Brain (organoid and tissue), 16 donors: ENCODE measurements at places on chromosomes 7 and 10. TPM values are rescaled to one million over a fixed set of nuclear protein-coding genes. Genes with fewer than 3 reads are reported as not detected.

The UCN3 gene
- polyA plus RNA-seq: 19.8 TPM

The TDRD1 gene
- not detected for polyA plus RNA-seq

The RTKN2 gene
- 1.6 TPM for polyA plus RNA-seq

The USP6NL gene
- 8.7 TPM for polyA plus RNA-seq

The HYAL4 gene
- not detected for polyA plus RNA-seq

The SUN1 gene
- polyA plus RNA-seq: 128 TPM

The ACTA2 gene
- 65.7 TPM for polyA plus RNA-seq

The RBP3 gene
- not detected for polyA plus RNA-seq

The ADIRF gene
- 84.5 TPM for polyA plus RNA-seq

The HOXA3 gene
- 2.0 TPM for polyA plus RNA-seq

The PRSS2 gene
- polyA plus RNA-seq: not detected

The CTBP2 gene
- polyA plus RNA-seq: 37.8 TPM
